ENCODE measurements at places on chromosomes 3 and 15. TPM values are rescaled to one million over a fixed set of nuclear protein-coding genes. Genes with fewer than 3 reads are reported as not detected.

GRCh38 chr15:70051948-70052633 is 45.6 kb downstream of the TLE3 start:
- DNase-seq: no peak

Gene HIGD2B
- total RNA-seq: not detected

Gene RPUSD2
- total RNA-seq: 2.4 TPM

DNA sequence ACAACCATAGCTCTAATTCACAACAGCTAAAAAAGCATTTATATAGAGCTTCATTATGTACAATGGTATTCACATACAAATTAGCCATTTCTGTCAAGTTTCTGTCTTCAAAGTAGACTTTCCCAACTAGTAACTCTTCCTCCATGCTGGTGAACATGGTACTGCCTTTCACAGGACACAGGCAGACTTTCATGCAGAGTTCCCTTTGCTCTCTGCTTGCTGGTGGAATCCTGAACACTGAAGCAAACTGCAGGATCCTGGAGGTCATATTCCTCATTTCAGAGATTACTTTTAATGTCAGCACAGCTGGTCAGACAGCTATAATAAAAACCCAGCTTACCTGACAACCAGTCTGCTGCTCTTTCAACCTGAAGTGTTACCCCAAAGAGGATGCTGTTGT is 53.6 kb downstream of the TASOR start:
- DNase-seq: no peak

Gene TRPC1
- total RNA-seq: 12.3 TPM

Gene DNAH12
- not detected for total RNA-seq

GRCh38 chr3:139123377-139124095 is 78.8 kb upstream of the PRR23C start:
- no peak for DNase-seq

Gene DUOX2
- 2.3 TPM for total RNA-seq

GRCh38 chr3:11154036-11154952 is at the start of gene HRH1:
Gene HRH1 (plus strand): TSS chr3:11154493. CDS start chr3:11259038, 104,545 bp downstream.
- DNase-seq: no peak

DNA sequence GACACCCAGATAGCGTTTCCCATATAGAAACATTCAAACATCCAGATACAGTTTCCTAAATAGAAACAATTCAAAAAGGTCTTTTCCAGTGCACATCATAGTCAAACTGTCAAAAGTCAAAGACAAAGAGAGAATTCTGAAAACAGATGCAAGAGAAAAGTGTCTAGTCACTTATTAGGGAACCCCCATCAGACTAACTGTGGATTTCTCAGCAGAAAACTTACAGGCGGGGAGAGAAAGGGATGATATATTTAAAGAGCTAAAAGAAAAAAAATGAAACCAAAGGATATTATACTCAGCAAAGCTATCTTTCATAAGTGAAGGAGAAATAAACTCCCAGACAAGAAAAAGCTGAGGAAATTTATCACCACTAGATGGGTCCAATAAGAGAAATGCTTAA is 22.3 kb upstream of the CX3CR1 start:
- DNase-seq: no peak

Gene CTXN2
- total RNA-seq: not detected

DNA sequence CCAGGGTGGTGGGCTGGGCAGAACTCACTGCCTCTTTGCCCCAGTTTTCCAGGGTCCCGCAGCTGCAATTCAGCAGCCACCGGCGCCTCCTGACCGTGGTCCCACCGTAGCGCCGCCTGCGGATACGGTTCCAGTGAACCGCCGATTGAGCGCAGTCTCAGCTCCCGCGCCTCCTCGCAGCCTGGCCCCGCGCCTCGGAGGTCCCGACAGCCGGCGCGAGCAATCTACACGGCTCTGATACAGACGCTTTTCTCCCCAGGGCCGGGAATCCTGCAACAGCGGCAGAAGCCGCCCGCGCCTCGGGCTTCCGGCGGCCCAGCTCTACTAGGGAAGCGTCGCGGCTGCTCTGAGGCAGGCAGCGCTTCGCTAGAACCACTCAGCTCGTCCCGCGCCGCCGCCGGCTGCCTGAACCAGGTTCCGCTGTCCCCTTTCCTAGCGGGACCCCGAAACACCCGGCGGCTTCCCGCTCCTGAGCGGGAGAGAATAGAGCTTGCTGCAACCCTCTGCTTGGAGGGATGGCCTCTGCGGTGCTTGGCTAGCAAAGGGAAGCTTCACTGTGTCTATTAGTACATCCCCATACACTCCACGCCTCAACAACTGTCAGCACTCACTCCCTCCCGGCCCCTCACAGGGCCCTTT is 3.1 kb downstream of the FOXL2NB start:
- DNase-seq: no peak

Gene ZDHHC23
- 4.4 TPM for total RNA-seq

- DNase-seq: no peak
Observed at GRCh38 chr3:125187599-125187910, 25.0 kb downstream of the SLC12A8 start.

- no peak for DNase-seq
Observed at GRCh38 chr15:35713733-35714132, 167.8 kb upstream of the DPH6 start.

- DNase-seq: no peak
Observed at GRCh38 chr3:196454935-196455334, 22.7 kb upstream of the UBXN7 start.

GRCh38 chr3:23294770-23295387 is 91.8 kb downstream of the UBE2E2 start:
- no peak for DNase-seq

- DNase-seq: no peak
Observed at GRCh38 chr15:77901251-77901881, 176.1 kb downstream of the TBC1D2B start.

- DNase-seq: no peak
Observed at GRCh38 chr15:90625037-90625436, 92.1 kb upstream of the BLM start.

Gene CALML4
- total RNA-seq: 0.85 TPM

Gene MKRN2OS
- total RNA-seq: not detected

- no peak for DNase-seq
Observed at GRCh38 chr3:128835096-128835495, 44.3 kb upstream of the ACAD9 start.

Gene TPRA1
- total RNA-seq: 87.1 TPM

Gene GOLGA8N
- total RNA-seq: 20.6 TPM

- no peak for DNase-seq
Observed at GRCh38 chr15:32746116-32746857, 28.5 kb downstream of the GREM1 start.

DNA sequence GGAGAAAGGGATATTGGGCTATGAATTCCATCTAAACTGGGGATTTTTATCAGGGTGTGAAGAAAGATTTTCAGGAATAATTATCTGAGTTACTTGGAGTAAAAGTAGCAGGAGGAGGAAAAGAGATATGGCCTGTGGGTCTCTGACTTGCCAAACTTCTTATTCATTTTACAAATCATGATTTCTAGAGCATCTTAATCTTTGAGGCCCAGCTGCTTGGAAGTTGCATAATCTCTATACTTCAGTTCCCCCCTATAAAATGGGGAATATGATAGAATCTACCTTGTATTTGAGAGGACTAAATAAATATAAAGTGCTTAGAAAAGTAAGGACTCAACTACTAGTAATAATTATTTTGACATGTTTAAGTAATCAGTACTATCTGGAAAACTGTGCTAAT is 11.0 kb upstream of the GABPB1 start:
- DNase-seq: no peak

GRCh38 chr15:60326824-60327654 is 70.7 kb downstream of the ANXA2 start:
- DNase-seq: no peak

Gene SEC11A
- total RNA-seq: 31.6 TPM

Gene ADAMTS17
- total RNA-seq: 2.8 TPM

DNA sequence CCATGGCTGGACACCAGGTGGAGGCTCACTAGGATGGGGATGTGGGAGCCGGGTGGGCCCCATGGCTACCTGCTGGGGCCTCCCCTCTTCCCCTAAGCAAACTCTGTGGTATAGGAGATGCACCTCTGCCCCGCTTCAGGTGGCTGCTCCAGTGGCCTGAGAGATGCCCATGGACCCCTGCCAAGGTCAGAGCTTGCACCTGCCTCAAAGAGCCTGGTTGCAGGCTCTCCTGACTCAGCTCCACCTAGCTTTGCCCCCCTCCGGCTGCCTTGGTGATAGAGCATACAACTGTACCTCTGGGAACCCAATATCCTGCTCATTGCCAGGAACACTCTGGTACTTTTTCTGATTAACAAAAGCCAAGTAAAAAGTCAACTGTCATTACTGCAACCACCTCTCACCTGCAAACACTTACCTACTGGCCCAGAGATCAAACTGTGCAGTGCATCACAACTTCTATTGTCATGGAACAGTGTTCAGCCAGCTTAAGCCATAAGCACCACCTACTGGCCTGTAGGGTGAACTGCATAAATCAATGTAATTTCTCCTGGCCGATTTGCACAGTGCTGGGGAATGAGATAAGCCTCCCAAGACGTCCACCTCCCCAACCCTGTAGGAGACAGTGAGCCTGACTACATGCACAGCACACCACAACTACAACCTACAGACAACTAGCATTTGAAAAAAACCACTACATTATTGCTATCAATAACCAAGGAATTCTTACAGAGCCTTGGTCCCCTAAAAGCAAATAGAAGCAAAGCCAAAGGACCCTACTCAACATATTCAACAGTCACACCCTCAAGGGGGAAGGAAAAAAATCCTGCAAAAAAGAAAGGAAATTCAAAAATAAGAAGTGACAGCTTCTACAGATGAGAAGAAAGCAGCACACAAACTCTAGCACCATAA is 352.4 kb upstream of the ARHGEF26 start:
- DNase-seq: no peak
